ENCODE measurements at places on chromosomes 3 and 15. TPM values are rescaled to one million over a fixed set of nuclear protein-coding genes. Genes with fewer than 3 reads are reported as not detected.

DNA sequence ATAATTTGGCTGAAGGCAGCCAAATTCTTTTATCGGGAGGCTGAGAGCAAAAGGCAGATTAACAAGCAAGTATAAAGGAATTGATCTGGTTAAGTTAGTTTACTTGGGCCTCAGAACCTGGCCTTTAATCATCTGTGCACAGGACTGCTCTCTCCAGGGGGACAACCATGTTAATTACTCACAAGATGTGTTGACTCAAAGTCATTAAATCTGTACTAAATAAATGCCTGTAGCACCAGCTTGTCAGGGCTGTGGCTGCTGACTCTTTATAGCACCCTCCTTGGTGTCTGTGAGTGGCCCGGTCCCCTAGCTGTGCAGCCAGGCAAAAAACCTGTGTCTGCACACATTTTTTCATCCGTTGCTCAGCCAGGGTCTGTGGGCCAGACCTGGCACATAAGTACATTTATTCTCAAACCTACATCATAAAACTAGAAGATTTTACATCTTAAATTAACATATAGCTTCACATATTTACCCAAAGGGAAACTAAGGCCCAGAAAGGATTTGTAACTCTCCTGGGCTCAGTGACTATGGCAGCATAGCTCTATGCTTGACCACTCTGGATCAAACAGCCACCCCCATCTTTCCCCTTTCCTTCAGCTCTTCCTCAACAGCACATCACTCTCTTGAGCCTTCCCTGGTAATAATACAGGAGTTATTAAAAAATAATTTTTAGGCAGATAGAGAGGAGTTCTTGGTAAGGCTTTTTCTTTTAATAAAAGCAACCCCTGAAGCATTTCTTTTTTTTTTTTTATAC is 51.4 kb downstream of the NCEH1 start:
- no peak overlapping the region for H3K27ac ChIP-seq
- DNase-seq: no peak
- H3K36me3 ChIP-seq: no peaks in the 10 kb centered on the region
- peaks cover 7% of the 10 kb centered on the region for H3K4me1 ChIP-seq

GRCh38 chr3:155737844-155738460 is 6.9 kb downstream of the PLCH1 start:
- no peak for DNase-seq
- H3K4me3 ChIP-seq: no peak overlapping the region

ATOSA gene
- total RNA-seq: 101 TPM

DNA sequence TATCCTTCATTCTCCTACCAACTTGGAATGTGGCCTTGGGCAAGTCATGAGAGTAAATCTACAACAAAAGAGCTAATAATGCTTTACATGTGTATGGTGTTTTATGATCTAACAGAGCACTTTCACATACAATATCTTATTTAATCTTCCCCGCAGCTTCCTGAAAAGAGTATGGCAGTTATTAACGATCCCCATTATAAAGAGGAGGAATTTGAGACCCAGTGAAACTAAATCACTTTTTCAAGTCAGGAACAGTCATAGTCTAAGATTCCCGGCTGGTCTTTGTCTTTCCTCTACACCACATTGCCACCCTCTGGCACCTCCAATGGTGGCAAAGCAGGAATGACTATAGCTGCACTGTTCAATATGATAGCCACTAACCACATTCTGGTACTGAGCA is 69.7 kb upstream of the CMSS1 start:
- H3K4me3 ChIP-seq: no peak overlapping the region
- H3K27ac ChIP-seq: no peak overlapping the region
- no peak for DNase-seq

GRCh38 chr3:69542089-69542804 is 156.4 kb upstream of the FRMD4B start:
- no peak overlapping the region for H3K27ac ChIP-seq
- no peaks in the 10 kb centered on the region for H3K36me3 ChIP-seq
- H3K27me3 ChIP-seq: peaks cover 27% of the 10 kb centered on the region
- peaks cover 6% of the 10 kb centered on the region for H3K4me1 ChIP-seq

Data from naive thymus-derived CD8-positive, alpha-beta T cell (primary cell).